ENCODE measurements at places on chromosomes 3 and 15. TPM values are rescaled to one million over a fixed set of nuclear protein-coding genes. Genes with fewer than 3 reads are reported as not detected.

The INSYN1 gene
- 27.4 TPM for total RNA-seq

GRCh38 chr3:11542551-11542950 is 101.2 kb downstream of the VGLL4 start:
- DNase-seq: no peak

The ARGFX gene
- not detected for total RNA-seq

DNA sequence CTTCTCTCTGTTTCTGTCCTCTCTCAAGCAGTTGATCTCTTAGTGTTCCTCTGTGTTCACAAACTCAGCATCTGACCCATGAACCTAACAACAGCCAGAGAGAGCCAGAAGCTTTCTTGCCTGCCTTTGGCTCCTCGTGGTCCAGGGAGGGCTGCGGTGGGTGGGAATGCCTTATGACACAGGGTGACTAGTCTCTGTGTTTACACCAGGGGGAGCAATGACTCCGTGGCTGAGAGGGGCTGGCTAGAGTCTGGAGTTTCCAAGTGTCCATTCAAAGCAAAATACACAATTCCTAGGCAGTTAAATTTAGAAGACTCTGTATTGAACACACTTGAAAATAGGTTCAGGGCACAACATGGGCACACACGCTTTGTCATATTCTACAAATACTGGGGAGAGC is 370.0 kb upstream of the FRG2C start:
- peak; percentile 89 for DNase-seq

Data from esophagus muscularis mucosa (tissue), 4 donors.